ENCODE measurements at places on chromosomes 16 and 17.

- no peak for DNase-seq
These were observed 681.4 kb downstream of the CDH11 start for GRCh38 chr16:64440421-64440831.

DNA sequence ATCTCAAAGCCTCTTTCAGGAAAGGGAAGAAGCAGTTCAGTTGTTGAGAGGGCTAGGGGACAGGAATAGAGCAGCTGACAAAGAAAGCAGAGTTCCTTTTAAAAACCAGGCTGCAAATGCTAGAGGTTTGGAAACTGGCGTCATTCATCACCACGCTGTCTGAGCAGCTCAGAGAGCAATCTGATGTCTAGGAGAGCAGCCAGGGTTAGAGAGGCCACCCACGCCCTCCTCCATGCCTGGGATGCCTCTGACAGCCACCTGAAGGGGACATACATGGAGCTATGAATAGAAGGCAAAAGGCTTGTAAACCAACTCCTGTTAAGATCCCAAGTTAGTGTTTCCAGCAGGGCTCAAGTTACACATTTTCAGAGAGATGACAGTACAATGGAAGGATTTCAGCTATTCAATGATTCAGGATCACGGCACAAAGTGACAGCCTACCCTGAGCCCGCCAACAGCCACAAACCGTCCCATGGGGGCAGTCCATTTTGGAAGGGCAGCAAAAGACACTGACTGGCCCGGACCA is 12.4 kb downstream of the RAB5C start:
- no peak for DNase-seq

- no peak for DNase-seq
These were observed 205.1 kb upstream of the MAF start for GRCh38 chr16:79805621-79806020.

DNA sequence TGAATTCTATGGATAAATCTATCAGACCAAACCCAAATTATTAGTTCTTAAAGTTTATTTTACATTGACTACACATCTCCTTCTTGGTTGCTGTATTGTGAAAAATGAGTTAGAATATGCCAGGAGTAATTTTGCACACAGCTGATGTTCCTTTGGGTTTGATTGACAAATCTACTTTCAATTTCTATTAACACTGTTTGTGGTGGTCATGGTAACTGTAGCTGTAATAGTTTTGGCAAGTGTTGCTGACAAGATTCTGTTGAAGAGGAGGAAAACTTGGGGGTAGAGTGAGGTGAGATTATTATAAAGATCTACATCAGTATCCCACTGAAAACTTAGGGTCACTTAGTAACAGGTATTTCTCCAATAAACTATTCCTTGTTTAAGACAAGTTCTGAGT is 30.3 kb downstream of the MRTFB start:
- DNase-seq: no peak

DNA sequence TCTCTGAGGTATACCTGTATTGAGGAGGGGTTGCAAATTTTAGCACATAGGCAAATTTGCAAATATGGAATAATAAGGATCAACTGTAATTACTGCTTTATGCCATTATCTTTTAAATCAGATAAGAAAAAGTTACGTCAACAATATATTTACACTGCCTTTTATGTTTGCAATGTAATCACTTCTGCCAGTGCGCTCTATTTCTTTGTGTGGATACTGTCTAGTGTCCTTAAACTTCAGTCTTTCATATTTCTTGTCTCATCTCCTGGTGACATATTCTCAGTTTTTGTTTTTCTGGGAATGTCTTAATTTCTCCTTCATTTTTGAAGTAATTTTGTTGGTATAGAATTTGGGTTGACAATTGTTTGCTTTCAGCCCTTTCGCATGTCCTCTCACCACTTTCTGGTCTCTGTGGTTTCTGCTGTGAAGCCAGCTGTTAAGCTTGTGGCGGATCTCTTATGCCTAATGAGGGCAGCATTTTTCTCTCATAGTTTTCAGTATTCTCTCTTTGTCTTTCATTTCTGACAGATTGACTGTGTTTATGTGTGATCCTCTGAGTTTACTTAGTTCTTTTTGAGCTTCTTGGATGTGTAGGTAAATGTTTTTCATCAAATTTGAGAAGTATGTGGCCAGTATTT is 37.6 kb upstream of the ABCC11 start:
- no peak for DNase-seq
